ENCODE measurements at places on chromosomes 1 and 21.

GRCh38 chr21:37642493-37642892 lies 273.8 kb downstream of the KCNJ6 start:
- DNase-seq = peak; percentile 54

DNA sequence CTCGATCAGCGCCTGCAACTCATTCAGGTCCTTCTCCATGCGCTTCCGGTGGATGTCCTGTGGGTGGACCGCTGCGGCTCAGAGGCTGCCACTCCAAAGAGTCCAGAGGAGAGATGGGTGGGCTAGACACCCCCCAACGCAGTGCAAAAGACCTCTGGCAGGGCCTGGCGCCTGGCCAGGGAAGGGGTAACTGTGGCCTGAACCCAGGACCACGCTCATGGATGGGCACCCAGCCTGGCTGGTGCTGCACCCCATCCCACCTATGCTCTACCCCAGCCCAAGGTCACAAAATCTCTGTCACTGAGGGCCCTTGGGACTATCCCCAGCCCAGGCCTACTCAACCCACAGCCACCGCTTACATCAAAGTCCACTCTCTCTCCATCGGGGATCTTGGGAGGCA lies 12.2 kb downstream of the TNNT2 start:
- DNase-seq = no peak

DNA sequence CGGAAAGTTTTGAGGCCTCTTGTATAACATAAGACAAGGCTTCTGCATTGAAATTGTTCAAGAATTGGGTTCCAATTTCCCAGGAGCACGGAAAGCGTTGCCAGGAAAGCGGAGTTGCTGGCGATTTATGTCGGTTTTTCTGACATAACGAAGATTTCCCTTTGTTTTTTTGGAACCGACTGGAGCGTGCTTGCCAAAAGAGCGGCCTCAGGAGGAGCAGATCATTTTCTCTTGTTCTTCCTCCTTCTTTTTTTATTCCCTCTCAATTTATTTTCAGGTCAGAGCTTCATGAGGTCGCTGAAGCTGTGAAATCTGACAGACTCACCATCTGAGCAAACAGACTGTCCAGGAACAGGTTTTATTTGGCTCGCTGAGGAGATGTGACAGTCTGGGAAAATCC lies 275.5 kb downstream of the CAMTA1 start:
- DNase-seq = no peak

- no peak for DNase-seq
Observed at GRCh38 chr1:158248771-158249170, 5.5 kb upstream of the CD1A start.

DNA sequence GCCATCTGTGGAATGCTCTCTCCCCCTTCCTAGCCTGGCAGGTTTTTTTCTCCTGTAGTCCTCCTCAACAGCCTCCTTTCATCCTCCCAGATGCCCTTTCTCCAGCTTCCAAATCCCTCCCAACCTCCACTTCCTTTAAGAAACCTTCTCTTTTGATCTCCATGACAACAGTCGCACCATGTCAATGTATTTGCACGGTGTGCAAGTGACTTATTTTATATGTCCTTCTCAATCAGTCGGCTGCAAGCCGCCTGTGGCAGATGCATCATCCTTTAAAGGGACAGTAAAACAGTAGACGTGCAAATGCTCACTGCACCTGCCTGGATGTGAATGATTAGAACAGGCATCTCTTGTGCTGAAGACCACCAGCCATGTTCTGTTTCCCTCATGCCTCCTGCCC lies 285.2 kb downstream of the PCP4 start:
- no peak for DNase-seq
